ENCODE measurements at places on chromosomes 13 and 19.

- no peak for DNase-seq
Measured at GRCh38 chr13:21347753-21348318, 111.3 kb downstream of the ZDHHC20 start.

GRCh38 chr19:29676586-29676985, 11.3 kb downstream of the PLEKHF1 start:
- DNase-seq, result no peak

GRCh38 chr19:5648464-5648863, 25.6 kb downstream of the SAFB start:
- no peak for DNase-seq

DNA sequence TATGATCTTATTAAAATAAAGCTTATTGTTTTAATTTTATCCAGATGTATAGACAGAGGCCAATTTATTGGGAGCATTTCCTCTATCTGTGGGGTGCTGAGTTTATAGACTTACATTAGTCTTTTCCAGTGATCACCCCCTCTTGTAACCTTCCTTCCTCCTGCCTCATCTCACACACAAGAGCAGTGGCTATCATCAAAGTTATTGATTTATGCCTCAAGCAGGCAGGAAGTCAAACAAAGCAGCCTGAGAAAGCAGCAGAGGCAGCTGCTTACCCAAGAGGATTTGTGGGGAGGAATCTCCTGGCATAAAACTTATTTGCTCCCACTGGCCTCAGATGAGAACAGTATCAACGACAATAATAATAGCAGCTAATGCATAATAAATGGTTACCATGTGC, 26.3 kb upstream of the DCLK1 start:
- DNase-seq, result no peak

DNA sequence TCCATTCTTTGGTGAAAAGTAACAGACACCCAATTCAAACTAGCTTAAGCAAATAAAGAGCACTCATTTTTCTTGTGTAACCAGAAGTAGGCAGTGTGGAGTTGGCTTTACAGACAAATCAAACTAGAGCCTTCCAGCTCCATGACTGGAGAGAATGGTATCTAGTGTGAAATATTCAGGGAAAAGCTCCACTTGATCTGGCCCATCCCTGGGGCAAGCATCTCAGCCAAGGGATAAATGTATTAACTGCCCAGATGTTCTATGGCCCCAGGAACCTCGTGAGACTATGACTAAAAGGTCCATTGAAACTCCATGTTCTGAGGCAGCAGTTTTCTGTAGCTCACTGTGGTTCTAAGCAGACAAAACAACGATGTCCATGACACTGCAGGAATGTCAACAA, 49.9 kb downstream of the TBC1D4 start:
- DNase-seq, result no peak

DNA sequence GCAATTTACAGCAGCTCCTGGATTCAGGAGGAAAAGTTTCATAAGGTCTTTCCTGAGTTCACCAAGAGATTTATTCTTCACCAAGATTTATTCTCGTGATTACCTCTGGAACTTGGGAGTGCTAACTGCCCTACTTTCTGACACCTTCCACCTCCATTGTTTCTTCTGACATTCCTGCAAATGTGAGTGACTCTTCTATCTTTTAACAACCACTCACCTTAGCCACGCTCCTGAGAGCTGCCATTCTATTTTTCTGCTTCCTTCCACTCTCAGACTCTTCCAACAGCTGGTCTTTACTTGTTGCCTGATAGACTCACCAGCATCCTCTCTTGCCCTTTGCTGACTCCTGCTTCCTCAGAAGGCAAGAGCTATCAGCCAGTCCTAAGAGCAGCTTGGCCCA, 11.5 kb upstream of the CBY2 start:
- no peak for DNase-seq

- DNase-seq, result no peak
Measured at GRCh38 chr13:108915095-108915633, 285.8 kb downstream of the MYO16 start.

DNA sequence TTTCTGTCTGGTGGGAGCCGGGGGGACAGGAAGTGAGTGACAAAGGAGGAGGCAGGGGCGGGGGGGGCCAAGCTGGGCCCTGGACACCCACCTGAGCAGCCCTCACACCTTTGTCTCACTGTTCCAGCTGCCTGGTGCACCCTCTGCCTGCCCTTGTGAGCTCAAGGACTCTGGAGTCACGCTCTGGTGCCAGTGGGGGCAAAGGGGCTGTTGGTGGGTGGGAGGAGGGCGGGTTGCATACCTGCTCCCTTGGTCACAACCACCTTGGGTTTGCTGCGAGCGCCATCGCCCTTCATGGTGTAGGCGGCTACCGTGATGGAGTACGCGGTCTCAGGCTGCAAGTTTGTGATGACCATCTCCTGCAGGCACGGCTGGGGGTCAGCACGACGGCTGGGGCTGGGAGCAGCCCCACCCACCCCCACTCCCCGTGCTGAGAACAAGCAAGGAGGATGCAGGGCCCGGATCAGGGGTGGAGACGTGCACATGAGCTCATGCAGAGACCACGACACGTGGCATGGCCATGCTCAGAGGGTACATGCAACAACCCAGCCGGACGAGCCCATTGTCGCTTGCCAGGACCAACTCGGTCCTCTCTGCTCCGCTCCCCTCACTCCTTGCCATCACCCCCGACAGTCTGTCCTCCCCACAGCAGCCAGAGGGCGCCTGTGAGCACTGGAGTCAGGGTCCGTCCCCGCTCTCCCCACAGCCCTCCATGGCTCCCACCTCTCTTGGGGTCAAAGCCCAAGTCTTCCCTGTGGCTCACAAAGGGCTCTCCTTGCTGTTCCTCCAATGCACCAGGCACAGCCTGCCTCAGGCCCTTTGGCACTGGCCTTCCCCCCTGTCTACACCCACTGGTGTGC, 114.9 kb downstream of the PTPRS start:
- DNase-seq, result peak; percentile 50

GRCh38 chr19:35279985-35280821, 2.1 kb upstream of the HAMP start:
- no peak for DNase-seq

DNA sequence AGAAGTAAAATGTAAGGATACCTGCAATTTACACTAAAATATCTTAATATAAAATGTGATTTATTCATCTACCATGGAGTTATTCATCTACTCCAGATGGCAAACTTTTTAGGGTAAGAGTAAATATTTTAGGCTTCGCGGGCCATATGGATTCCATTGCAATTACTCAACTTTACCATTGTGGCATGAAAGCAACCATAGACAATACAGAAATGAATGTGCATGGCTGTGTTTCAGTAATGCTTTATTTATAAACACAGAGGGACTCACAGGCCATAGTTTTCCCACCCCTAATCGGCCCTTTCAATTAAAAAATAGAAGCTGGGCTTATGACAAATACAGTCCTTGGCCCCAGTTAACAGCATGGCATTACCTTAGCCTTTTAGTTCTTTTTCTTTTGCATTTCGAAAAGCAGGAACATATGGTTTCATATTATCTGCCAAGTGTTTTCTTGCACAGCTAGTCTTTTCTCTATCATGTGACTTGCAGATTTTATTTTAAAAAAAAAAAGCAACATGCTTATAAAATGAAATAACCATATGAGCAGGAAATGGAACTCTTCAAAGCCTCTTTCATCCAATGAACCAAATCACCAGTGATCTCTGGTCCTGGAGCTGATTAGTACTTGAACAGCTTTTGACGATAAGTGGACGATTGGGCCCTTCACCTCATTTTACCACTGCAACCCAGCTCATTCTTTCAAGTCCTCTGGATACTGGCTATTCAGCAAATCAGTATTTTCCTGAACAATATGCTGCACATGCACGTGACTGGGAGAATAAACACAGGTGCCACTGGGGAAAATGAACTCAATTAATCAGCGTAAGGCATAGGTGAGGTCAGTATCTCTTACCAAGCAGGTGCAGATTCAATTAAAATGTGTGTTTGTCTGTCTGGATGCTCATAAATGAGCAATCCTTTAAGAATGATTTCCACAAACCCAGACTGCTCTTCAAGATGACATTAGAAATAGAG, 63.9 kb downstream of the LHFPL6 start:
- DNase-seq, result no peak

DNA sequence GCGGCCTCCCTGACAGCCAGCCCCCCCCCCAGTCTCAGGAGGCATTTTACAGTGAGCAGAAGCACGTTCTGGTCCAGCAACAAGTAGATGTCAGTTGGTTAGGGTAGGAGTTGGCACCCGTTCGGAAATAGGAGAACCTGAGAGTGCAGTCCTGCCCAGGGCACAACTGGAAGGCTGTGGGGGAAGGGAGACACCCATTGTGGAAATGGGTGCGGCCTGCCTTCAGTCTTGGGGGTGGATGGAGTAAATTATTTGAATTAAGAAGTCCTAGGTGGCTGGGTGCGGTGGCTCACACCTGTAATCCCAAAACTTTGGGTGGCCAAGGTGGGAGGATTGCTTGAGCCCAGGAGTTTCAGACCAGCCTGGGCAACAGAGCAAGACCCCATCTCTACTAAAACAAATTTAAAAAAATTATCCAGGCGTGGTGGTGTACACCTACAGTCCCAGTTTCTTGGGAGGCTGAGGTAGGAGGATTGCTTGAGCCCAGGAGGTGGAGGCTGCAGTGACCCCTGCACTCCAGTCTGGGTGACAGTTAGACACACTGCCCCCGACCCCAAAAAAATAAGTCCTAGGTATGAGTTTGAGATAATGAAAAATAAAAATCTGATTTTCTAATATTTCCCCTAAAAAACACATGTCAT, 1.2 kb downstream of the CIRBP start:
- no peak for DNase-seq

DNA sequence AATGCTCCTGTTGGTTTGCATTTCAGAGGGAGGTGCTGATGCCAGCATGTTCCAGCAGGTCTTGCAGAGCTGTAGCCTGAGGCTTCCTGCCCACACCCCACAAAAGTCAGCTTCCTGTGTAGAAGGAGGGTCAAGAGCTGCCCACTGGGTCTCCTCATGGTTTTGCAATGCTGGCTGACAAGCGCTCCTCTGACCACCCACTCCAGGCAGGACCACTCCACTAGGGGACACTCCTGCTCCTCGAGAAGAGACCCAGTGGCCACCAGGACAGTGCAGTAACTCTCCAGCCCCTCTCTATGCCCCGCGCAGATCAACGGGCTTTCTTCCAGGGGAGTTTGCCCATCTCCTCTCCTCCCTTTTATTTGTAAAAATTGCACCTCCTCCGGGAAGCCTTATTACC, 72.9 kb upstream of the UQCRFS1 start:
- no peak for DNase-seq

- DNase-seq, result peak; percentile 44
Measured at GRCh38 chr19:5137571-5138124, 168.7 kb downstream of the KDM4B start.

- no peak for DNase-seq
Measured at GRCh38 chr13:99307247-99307646, at the start of gene GPR183. Gene GPR183 (minus strand): TSS chr13:99307399. CDS start chr13:99296145, 11,254 bp downstream.

DNA sequence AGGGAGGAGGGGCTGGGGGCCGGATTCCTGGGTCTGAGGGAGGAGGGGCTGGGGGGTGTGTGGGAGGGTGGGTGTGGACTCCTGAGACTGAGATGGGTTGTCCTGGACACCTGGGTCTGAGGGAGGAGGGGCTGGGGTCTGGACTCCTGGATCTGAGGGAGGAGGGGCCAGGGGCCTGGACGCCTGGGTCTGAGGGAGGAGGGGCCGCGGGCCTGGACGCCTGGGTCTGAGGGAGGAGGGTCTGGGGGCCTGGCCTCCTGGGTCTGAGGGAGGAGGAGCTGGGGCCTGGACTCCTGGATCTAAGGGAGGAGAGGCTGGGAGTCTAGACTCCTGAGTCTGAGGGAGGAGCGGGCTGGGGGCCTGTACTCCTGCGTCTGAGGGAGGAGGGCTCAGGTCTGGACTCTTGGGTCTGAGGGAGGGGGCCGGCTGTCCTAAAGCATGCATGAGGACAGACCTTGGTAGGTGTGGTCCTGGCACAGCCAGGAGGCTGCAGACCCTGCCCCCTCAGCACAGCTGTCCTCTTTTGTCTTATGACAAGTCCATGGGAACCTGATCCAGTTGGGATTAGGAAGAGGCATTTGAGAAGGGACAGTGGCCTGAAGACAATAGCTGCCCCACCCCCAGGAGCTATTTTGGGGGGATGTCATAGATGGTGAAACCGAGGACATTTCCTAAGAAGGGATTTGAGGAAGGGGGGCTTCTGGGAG, 1.3 kb downstream of the TNNT1 start:
- no peak for DNase-seq

GRCh38 chr19:4576016-4576933, 16.8 kb upstream of the SEMA6B start:
- peak; percentile 77 for DNase-seq

DNA sequence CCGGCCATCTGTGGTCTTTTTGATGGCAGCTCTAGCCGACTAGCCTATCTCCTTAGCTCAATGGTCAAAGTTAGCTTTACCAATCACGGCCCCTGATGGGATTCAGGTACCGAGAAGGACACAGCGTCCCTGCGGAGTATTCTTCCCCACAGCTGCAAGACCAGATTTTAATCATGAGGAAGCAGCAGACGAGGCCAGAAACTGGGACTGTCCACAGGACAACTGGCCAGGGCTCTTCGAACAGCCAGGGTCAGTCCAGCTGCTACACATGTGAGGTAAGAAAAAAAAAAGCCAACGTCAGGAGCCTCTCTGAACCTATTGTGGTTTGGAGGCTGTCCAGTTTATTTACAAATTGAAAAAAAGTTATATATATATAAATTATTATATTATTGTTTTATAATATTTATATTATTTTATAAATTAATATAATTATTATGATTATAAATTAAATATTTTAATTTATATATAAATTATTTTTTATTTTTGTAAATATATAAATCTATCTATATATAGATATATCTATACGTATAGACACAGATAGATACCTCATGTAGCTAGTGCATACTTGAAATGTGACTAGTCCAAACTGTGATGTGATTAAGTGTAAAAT, 10.8 kb downstream of the RINL start:
- DNase-seq, result no peak

DNA sequence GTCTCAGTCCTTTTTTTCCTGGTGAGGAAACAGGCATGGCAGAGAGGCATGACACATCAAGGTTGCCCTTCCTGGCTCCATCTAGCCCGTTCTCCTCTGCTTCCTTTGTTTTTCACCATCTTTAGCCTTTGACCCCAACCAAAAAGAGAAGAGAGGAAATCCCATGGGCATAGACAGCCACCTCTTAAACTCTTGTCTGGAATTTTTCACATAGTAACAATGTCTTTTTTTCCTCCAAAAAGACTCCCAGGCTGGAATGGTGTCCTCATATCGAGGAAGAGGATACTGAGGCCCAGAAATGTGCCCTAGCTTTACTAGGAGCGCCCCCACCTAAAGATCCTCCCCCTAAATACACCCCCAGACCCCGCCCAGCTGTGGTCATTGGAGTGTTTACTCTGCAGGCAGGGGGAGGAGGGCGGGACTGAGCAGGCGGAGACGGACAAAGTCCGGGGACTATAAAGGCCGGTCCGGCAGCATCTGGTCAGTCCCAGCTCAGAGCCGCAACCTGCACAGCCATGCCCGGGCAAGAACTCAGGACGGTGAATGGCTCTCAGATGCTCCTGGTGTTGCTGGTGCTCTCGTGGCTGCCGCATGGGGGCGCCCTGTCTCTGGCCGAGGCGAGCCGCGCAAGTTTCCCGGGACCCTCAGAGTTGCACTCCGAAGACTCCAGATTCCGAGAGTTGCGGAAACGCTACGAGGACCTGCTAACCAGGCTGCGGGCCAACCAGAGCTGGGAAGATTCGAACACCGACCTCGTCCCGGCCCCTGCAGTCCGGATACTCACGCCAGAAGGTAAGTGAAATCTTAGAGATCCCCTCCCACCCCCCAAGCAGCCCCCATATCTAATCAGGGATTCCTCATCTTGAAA, at the start of gene GDF15:
Gene GDF15, plus strand, starts transcription at position 484 of the 868 bp plus-strand sequence. Its CDS starts 32 bp downstream, at position 516.
- DNase-seq, result peak; percentile 87

- no peak for DNase-seq
Measured at GRCh38 chr13:41756198-41756880, 204.6 kb downstream of the VWA8 start.
